HS-27A (cell line): ENCODE measurements at places on chromosomes 1 and 21.

- DNase-seq, result no peak
Measured at GRCh38 chr1:111920221-111921024, 69.0 kb downstream of the KCND3 start.

- no peak for DNase-seq
Measured at GRCh38 chr1:172229942-172230341, 190.5 kb upstream of the C1orf105 start.

DNA sequence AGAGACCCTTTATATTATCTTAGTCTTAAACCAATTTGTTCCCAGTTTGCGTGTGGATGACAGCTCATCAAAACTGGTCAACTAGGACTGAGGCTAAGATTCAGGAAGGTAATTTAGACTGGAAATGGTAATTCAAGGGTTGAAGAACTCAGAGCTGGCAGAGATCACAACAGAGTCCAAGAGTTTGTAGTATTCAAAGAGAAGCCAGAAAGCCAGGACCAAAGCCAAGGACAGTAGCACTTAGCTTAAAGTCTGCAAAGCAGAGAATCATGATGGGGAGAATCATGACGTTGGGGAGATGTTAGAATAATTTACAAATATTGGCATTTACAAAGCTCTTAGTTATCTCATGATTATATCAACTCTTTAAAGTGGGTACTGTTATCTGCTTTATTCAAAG lies 32.6 kb downstream of the RNF11 start:
- DNase-seq, result no peak

DNA sequence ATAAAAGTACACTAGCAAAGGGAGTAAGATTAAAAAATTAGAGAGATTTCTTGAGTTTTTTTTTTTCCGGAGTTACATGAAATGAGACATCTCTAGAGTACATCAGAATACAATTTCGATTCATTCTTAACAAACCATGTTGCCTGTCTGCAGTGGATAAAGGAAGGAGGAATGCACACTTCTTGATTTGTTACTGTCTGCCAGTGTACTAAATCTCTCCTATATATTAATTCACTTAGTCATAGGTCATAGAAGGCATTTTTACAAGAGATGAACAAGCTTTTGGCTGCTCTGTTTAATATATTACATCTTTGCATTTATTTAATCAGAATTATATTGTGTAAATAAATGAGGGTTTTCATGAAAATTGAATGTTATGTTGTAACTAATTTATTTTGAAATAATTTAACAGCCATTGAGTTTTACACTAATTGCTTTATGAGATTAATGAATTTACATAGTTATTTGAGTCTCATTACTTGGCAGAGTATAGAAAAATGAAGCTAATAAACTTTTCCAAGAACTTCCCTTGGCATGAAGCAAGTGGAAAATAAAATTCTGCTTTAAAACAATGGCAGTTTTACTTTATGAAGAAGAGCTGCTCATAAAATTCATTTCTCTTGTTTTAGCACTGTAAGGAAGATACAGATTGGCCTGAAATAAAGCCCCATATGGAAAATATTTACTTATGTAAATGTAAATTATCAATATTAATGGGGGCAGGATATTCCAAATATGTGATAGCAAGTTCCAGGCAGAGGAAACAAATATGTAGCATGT lies 1284.7 kb downstream of the BRINP3 start:
- DNase-seq, result no peak

DNA sequence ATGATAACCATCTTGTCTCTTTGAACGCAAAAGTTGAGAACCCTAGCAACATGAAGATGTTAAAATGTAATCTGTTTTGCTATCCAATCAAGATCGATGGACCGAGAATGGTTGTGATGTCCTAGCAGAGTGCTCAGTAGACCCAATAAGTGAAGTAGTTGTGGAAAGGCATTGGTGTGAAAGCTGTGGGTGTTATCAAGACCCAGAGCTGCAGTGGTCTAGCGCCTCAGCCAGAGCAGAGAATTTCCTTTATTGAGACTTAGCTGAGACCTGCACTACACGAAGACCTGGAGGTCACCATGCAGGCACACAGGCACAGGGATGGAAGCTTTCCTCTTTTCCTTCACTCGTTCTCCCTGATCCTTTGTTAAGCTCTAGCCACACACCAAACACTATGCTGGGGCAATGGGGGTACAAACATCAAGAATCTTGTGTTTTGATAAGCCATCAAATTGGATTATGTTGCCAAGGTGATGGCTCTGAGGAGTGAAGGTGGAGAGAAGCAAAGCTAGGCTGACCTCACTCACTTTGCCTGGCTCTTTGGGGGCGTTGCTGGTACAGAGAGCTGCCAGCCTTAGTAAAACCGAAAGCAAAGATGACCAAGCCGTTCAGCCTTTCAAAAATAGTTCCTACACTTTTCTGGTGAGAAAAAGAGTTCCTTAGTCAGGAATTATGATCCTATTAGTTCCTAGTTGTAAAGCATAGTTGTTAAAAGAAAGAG lies 24.1 kb downstream of the METTL13 start:
- DNase-seq, result no peak
